CD4-positive, alpha-beta T cell treated with Interleukin-2 at 100 ng/mL for 4 hours (primary cell): ENCODE measurements at places on chromosomes 7 and 10.

DNA sequence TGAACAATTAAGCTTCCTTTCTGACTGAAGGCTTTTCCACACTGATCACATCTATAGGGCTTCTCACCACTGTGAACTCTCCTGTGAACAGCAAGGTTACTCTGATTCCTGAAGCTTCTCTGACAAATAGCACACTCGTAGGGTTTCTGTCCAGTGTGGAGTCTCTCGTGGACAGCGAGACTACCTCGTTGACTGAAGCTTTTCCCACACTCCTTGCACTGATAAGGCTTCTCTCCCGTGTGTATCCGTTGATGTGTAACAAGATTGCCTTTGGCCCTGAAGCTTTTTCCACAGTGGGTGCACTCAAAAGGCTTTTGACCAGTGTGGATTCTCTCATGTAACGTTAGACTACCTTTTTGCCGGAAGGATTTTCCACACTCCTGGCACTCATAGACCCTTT lies 4.4 kb downstream of the ZNF32 start:
- DNase-seq: no peak

DNA sequence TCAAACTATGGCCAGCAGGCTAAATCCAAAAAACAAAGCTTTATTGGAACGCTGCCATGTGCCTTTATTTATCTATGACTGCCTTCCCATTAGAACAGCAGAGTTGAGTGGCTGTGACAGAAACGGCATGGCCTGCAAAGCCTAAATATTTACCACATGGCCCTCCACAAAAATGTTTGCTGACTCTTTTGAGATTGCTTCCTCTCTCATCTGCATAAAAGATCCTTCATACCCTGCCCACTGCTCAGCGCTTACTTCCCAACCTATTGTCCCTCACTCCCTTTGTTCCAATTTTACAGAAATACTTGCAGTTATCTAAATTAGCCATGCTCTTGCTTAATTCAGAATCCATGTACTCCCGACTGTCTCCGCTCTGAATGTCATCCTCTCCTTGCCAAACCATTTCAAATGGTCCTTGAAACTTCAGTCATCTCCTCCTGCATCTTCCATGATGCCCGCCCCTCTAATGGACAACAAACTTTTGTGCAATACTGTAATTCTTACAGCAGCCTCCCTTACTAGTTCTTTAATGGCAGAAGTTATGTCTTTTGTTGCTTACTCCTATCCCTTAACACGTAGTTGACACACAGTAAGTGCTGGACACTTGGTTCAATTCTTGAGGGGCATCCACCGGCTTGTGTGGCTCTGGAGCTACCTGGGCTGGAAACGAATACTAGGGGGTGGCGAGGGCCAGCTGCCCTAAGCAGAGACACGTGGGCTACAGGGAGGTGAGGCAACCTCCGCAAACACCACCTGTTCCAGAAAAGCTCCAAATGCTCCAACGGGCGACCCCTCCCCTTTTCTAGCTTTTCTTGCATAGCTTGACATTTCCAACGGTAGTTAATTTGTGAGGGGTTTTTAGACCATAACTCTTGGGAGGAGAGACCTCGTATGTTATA lies 832 bp downstream of the XRCC2 start:
- no peak for DNase-seq

- no peak for DNase-seq
Observed at GRCh38 chr10:92590623-92591549, 2.0 kb upstream of the KIF11 start.

GRCh38 chr7:33854178-33854577 lies 51.2 kb upstream of the BMPER start:
- DNase-seq: no peak
